GDM1 (cell line): ENCODE measurements at places on chromosomes 7 and 10.

- no peak for DNase-seq
Observed at GRCh38 chr10:75472685-75473084, 41.3 kb downstream of the LRMDA start.

GRCh38 chr7:25083201-25083600 lies 41.9 kb downstream of the CYCS start:
- no peak for DNase-seq

DNA sequence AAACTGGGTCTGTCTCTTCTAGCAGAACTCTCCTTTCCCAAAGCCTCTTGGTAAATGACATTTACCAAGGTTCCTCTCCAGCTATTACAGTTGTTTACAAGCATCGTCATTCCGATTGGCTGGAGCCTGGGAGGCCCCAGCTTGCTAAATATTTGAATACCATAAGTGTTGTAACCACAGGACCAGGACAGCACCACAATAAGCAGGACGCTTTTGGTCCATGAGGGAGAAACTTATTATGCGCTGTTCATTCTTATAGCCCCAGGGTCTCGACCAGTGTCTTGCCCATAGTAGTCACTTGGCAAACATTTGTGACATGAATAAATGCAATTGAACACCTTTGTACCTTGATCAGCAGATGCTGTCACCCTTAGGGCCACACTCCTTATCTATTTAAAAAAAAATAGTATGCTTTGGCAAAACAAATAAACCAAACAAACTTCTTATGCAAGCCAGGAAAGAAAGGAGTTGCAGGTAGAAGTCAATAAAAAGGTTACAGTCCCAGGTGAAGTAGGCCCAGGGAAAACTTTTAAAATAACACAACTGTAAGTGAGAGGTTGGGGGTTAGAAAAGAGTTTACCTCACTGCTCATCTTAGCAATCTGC lies 32.8 kb downstream of the NRAP start:
- DNase-seq: no peak

DNA sequence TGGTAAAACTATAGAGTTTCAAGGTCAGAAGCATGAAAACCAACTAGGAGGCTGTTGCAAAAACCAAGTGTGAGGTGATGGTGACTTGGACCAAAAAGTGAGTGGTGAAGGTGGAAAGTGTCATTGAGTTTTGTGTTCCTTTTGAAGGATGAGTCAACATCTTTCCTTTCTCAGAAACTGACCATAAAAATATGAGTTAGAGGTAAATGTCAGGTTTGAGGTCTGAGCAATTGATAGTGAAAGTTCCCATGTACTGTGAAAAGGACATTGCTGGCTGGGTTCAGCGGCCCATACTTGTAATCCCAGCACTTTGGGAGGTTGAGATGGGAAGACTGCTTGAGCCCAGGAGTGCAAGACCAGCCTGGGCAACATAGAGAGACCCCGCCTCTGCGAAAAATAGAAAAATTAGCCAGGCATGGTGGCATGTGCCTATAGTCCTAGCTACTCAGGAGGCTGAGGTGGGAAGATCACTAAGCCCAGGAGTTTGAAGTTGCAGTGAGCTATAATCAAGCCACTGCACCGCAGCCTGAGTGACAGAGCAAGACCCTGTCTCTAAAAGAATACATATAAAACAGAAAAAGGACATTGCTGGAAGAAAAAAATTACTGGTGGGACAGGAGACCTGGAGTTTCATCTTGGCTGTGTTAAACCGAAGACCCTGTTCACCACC lies 89.3 kb upstream of the ARID5B start:
- DNase-seq: no peak

- no peak for DNase-seq
Observed at GRCh38 chr7:150945171-150945852, 32.8 kb downstream of the KCNH2 start.

GRCh38 chr10:97024168-97025073 lies 161.3 kb downstream of the SLIT1 start:
- no peak for DNase-seq

DNA sequence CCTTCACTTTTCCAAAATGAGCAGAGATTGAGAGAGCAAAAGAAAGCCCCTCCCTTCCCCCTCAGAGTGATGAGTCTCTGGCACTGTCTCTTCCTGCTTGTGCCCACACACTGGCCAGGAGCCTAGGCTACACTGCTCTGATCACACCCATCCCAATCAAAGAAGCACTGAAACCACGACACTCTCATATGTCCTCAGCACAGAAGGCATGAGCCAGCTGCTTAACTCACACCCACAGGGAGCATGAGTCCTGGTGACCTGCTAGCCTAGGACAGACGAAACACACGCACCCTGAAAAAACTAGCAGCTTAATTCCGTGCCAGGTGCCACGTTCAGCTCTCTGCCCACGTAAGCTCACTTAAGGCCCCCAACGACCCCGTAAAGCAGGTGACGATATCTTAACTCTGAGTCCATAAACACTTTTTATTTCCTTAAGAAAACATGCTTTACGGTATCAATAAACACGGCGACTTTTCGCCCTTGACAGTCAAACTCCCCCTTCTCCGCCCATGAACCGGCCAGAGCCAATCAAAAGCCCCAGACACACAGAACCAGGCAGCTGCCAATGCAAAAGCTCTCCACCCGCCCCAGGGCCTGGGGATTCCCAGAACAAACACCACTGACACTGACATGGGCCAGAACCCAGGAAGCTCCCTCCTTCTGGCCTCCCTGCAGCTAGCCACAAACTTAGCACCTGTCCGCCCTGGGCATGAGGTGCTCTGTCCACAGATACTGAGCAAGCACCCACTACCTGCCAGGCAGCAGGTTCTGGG lies 69.0 kb downstream of the TNRC18 start:
- DNase-seq: no peak

DNA sequence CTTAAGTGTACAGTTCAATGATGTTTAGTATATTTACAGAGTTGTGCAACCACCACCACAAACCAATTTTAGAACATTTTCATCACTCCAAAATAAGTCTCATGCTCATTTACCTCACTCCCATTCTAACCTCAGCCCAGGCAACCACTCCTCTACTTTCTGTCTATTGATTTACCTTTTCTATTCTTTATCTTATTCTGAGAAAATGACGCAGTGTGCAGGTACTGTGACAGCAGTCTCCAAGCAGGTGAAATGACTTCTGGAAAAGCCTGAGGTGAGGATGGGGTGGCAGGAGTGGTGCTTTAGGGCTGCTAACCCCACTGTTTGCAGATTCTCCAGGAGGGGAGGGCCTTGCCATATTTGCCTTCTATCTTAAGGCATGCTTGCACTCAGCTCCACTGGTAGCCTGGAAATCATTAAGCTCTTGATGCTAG lies 39.5 kb downstream of the GARS1 start:
- no peak for DNase-seq

DNA sequence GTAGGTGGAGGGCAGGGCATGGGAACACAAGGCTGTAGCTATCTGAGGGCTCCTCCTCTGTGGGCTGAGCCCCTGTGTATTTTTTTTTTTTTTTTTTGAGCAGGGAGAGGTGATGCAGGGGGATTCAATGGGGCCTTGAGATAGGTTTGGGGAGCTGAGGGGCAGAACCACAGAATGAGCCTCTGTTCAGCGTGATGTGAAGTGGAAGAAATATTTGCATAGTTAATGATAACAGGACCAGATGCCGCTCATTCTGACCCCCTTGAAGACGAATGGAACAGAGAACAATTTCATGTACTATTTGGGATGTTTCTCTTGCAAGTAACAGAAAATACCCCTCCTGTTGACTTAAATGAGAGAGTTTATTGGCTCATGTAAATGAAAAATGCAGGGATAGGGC lies 69.7 kb upstream of the EMX2 start:
- DNase-seq: no peak

DNA sequence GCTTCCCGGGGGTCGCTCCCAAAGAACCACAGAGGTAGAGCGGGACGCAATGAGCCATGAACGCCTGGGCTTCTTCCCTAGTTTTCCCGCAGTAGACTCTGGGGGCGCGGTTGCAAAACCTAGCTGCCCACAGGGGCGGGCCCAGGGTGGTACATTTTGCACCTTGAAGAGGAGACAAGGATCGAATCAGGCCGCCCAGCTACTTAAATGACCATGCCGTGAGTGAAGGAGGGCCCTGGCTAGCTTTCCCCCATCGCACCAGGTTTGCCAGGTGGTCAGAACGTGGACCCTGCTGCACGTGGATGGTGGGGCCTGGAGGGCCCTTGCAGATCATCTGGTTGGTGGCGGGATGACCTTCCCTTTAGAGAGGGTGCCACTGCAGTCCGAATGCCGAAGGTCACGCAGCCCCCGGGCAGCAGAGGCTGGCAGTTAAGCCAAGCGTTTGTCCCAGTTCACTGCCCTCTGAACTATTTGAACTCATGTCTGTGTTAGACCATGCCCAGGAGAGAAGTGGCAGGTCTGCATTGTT lies 604 bp upstream of the SHTN1 start:
- no peak for DNase-seq

GRCh38 chr10:100568912-100569311 lies 33.2 kb downstream of the HIF1AN start:
- no peak for DNase-seq
